8988T (cell line): ENCODE measurements at places on chromosomes 2 and 18.

DNA sequence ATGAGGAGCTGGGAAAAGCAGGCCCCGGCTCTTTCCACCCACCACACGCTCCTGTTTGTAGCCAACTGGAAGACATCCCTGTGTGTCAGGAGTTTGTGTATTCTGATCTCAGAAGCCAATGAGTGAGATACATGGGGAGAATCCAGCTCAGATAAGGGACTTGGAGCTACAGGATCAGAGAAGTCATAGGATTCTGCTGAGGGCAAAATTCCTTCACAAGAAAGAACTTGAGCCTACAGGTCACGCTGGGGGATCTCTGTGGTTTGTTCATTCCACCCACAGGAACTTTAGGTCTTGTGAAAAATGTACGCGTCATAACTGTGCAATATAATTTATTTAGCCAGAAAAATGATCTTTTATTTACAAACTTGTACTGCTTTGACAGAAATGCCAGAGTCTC, 80.1 kb upstream of the SMIM21 start:
- DNase-seq: no peak

- DNase-seq: no peak
Measured at GRCh38 chr2:108570416-108570815, 36.1 kb downstream of the LIMS1 start.

DNA sequence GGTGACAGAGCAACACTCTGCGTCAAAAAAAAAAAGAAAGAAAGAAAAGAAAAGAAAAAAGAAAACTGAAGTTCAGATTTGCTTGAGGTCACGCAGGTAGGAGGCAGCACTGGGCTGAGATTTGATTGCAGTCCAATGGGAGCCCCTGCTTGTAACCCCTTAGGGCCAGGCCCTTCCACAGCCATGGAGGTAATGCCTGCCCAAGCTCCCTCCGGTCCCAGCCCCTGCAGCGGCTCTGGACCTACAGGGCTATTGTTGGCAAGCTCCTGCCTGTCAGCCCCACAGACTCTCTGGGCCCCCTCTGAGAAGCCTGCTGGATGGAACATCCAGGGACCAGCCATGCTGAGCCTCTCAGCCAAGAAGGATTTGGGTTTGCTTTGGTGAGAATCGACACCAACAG, 12.2 kb downstream of the ZFP36L2 start:
- no peak for DNase-seq

GRCh38 chr2:102520009-102520408, 47.0 kb downstream of the SLC9A4 start:
- DNase-seq: no peak

DNA sequence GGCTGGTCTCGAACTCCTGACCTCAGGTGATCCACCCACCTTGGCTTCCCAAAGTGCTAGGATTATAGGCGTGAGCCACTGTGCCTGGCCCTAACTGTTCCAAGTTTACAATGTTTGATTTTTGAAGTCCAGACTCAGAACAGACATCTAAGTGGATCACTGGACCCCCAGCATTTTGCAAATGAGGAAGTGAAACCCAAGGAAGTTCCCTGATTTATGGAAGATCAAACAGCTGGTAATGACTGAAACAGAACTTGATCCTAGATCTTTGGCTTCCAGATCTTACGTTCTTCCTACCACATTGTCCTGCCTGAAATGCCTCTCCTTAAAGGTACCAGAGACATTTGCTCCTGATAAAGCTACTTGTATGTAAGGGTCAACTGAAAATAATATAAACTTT, 58.3 kb upstream of the NCOA1 start:
- DNase-seq: no peak

GRCh38 chr2:64463781-64464180, 9.8 kb downstream of the LGALSL start:
- DNase-seq: no peak

- DNase-seq: no peak
Measured at GRCh38 chr2:172013396-172013795, 13.6 kb downstream of the METAP1D start.

DNA sequence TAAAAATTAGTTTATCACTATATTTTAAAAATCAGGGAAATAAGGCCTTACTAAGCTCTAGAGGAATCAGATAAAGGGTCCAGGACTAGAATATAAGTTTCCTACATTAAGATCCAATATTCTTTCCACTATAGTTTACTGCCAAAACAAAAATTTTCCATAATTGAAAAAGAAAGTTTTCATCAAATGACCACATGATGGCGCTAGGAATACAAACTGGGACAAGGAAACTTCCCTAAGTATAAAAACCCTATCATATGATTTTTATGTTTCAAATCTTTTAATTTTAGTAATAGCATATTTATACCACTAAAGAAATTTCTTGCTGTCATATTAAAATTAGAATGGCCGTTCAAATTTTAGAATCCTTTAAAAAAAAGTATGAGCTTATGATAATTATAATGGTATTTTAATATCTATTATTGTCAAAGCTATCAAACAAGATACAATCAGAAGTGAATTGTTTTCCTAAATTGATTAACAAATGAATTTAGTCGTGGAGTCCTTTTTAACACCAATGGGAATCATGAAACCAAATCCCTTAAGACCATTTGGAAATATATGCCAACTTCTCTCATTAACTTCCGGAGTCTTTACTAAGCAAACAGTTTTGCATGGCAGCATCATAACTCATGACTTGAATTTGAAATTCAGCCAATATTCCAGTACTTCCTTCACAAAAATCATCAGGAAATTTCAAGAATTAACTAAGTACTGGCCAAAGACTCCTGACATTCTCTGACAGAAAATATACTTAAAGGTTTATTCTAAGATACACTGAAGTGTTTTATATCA, 70.3 kb downstream of the SCN1A start:
- DNase-seq: no peak

DNA sequence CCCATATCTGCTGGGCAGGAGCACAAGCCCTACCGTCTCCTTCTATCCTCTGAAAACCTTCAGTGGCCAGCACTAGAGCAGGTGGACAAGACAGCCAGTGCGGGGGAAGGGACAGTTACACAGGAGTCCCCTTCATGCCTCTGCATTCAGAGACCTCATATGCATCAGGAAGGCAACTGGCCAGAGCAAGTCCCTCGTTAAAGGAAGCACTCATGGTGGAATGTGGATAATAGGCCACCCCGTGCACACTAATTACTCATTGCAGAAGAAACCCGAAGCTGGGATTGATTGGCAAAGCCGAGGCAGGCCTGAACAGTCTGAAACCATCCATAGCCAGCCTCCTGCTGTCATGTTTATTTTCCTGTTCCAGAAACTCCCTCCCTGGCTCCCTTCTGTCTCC, 11.2 kb downstream of the KIAA2012 start:
- DNase-seq: no peak

GRCh38 chr2:235689427-235689853, 195.6 kb downstream of the AGAP1 start:
- no peak for DNase-seq

- DNase-seq: no peak
Measured at GRCh38 chr2:127429291-127429690, 11.1 kb downstream of the PROC start.

GRCh38 chr2:66469214-66469902, 34.4 kb downstream of the MEIS1 start:
- no peak for DNase-seq

DNA sequence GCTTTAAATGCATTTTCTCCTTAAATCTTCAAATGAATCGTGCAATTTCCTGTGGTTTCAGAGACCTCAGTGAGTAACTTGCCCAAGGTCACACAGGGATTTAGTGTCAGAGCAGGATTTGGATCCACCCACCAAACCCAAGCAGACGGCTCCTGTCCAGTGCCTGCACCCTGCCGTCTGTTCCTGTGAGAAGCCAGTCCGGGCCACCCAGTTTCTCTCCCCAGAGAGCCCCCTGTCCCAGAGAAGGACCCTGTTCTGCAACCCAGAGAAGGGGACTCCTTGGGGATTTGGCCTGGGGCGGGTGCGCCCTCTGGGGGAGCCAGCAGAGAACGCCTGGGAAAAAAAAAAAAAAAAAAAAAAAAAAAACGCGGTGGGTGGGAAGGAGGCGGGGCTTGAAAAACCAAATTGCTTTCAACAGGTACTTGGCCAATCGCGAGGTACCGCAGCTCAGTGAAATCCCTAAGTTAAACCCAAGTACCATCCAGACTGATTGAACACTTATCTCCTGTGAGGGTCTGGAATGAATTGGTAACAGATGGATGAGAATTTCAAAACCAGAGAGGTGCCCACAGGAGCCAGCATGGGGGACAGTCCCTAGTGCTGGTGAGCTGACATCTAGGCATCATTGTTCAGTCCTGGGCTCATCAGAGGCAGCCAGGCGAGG, 30.9 kb upstream of the REEP1 start:
- peak; percentile 51 for DNase-seq

DNA sequence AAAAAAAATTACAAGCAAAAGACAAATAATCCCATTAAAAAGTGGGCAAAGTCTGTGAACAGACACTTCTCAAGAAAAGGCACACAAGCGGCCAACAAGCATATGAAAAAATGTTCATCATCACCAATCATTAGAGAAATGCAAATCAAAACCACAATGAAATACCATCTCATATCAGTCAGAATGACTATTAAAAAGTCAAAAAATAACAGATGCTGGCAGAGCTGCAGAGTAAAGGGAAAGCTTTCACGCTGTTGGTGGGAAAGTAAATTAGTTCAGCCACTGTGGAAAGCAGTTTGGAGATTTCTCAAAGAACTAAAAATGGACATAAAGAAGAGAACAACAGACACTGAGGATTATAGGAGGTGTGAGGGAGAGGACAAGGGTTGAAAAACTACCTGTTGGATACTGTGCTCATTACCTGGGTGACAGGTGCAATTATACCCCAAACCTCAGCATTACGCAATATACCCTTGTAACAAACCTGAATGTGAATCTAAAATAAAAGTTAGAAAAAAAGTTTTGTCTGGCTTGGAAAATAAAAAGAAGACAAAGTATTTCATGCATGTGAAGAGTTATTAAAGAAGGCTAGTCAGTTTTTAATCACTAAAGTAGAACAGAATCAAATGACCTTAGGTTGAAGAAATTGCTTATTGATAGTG, 8.7 kb upstream of the ACSL3 start:
- DNase-seq: no peak

DNA sequence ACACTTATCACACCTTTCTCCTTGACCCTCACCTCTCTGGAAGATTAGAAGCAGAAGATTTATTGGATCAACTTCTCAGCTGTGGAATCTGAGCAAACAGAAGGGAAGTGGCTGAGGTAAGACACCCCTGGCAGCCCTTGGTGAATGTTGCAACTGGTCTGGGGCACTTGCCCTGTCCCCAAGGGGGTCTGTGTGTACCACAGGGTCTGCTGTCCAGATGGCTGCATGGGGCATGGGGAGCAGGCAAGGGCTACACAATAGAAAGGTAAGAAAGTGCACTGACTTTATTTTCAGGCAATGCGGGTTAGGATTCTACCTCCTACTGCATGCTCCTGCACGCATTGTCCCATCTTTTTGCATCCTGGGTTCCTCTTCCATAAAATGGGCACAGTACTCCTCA, 238.4 kb upstream of the SMAD2 start:
- DNase-seq: no peak

DNA sequence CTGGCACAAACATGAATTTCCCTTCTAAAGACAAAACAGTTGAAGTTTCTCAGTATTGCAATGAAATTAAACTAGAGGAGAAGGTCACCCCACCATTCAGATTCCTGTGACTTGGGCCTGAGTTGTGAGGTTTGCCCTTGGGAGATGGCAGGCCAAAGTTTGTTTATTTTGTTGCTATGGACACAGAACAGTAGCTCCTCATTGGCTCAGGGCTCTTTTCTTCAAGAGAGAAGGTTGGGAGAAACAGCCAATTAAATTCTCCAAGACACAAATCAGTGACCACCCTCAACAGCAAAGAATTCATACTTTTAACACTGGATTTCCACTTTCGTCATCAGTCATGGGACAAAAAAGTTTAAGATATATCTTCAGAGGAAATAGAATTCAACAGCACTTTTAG, at the start of gene FLACC1:
Gene FLACC1, minus strand, starts transcription at position 125 of the 400 bp plus-strand sequence. CDS start 5,941 bp downstream, outside the sequence.
- DNase-seq: no peak

DNA sequence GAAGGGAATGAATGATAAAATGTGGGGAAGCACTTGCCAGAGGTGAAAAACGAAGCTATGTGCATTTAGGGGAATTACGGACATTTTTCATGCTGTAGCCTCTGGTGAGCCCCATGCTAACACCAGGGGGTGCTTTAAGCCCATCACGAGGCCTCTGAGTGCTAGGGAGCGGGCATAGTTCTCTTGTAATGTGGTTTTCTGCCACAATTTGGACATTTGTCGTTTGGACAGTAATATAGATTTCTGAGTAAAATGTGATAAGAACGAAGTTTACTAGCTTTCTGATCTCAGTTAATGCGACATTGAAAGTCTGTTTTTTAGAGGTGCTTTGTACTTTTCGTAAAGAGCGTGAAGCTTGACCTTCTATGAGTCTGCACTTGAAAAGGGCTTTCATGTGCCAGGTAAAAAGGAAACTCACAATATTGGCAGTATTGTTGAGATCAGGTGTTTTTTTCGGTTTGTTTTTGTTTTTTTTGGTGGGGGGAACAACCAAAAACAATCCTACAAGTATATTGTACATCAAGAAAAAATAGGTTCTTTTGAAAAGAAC, 50.6 kb downstream of the TRAF3IP1 start:
- DNase-seq: no peak

DNA sequence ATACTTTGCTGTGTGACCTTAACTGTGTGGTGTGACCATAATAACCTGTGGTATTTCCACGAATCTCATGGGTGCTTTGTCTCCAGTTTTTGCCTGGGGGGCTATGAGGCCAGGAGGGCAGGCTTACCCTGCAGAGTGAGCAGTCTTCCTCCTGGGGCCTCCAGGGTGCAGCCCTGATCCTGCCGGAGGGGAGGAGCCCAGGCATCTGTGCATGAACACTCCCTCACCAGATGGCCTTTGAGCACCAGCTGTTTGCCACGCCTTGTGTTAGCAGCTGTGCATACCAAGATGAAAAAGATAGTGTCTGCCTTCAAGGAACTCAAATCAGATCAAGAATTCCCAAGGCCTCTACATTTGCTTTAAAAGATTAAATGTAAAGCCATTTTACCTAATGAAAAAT, 75.0 kb upstream of the RBM44 start:
- DNase-seq: no peak

DNA sequence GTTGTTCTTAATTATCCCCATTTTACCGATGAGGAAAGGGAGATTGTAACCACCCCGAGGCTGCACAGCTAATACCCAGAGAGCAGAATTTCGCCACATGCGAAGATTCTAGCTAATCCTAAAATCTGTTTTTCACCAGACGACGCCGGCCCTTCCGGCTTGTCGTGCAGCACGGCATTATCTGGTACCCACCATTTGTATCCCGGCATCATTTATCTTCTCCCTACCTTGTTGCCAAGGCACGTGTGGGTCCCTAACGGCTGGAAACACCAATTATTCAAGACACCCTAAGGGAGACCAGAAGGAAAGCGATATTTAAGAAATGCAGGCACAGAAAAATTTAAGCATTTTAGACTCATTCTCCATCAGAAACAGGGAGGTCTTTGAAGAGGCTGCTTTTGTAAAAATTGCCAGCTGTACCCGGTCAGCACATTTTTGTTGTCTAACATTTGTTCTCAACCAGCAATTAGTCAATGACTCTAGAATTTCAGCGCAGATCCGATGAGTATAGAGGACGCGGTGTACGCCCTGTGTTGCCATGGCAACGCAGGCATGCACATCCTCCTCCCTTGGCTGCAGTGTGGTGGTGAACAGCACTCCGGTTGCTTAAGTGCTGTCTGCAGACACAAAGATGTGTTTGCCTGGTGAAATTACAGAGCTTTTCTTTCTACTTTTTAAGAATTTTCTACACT, 111.6 kb downstream of the AGAP1 start:
- no peak for DNase-seq
